ENCODE measurements at places on chromosomes 7 and 10.
A peak's percentile ranks its signal among the peaks of the same experiment; 100 is the strongest.

GRCh38 chr10:4436103-4436502, 389.9 kb upstream of the AKR1E2 start:
- DNase-seq, result no peak

DNA sequence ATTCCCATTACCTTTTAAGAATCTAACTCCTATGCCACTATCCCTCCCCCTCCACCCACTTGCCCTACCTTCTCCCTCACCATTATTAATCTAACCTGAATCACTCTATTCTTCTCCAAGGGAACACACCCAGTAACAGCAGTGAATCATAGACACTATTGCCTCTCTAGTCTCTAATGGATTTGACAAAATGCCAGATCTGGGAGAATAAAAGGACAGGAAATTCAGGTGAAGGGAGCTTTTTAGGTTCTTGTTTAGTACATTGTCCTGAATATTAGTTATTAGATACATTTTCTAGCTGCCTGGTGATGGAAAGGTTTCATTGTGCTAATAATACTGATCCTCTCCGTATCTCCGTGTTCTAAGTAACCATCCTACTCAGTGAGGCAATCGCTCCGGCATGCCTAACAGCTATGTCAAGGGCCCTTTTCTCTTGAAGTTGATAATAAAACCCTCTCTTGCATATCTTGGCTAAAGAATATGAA, 4.1 kb upstream of the SFR1 start:
- no peak for DNase-seq

GRCh38 chr7:100212631-100213286, 7.0 kb upstream of the PVRIG start:
- no peak for DNase-seq

DNA sequence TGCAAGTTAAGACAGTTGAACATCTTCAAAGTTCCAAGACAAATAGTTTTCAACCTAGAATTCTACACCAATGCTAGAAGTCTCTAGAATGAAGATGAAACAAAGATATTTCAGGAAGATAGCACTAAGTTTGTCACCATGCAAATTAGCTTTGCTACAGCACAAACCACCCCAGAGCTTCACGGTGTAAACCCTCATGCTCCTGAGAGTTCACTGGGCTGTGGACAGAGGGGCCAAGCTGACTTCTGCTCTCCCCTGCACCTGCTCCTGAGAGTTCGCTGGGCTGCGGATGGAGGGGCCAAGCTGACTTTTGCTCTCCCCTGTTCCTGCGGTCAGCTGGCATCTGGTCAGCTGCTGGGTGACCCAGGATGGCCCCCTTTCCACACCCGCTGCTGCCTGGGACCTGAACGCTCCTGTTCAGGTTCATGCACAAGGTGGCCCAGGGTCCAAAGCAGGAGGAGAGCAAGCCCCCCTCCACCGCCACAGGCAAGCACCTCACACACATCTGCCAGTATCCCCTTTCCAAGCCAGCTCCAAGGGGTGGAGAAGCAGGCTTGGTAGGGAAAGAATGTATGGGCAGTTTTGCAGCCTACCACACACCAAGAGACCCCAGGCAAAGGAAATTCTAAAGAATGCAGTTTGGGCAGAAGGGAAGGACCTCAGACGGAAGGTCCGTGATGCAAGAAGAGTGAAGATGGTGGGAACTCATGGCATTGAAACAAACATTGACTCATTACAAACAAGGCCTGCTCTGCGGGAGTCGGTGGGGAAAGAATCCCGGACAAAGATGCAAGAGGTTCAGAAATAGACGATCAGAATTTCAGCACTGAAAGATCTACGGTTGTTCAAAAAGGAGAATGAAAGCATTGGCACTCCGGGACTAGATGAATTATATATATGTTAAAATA, 137.8 kb upstream of the PPP2R2D start:
- no peak for DNase-seq

- peak; percentile 15 for DNase-seq
Measured at GRCh38 chr7:521221-522070, 1.8 kb upstream of the PDGFA start.

- DNase-seq, result no peak
Measured at GRCh38 chr10:120713573-120714205, 137.5 kb upstream of the WDR11 start.

DNA sequence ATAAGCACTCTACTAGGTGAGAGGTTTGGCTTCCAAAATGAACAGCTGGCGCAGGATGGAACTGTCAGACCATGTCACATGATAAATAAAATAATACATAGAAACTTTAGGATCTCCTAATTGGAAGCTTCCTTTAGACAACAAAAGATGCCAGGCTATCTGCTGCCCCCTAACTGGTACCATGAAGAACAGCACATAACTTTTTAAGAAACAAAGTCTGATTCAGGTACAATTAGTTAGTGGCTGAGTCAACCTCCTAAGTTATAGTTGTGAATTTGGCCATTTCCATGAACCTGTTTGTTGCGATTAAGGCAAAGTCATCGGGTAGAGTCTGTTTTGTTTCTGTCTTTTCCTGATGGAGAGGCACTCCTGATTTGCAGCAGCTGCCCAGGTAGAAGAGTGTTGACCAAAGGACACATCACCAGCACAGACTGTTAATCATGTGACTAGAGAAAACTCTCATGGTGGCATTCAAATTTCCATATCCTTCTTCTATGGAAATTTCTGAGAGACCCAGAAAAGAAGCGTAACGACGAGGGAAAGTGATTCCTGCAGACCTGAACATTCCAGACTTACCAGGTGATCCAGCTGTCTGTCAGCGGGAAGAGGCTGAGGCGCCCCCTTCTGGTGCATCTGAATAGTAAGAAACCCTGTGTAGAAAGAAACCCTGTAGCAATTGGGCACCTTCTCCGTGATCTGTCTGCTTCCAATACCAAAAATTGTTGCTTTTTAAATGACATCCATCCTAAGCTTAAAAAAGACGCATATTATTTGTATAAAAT, 8.6 kb upstream of the INHBA start:
- no peak for DNase-seq

GRCh38 chr7:51344406-51345138, 28.0 kb upstream of the COBL start:
- no peak for DNase-seq

DNA sequence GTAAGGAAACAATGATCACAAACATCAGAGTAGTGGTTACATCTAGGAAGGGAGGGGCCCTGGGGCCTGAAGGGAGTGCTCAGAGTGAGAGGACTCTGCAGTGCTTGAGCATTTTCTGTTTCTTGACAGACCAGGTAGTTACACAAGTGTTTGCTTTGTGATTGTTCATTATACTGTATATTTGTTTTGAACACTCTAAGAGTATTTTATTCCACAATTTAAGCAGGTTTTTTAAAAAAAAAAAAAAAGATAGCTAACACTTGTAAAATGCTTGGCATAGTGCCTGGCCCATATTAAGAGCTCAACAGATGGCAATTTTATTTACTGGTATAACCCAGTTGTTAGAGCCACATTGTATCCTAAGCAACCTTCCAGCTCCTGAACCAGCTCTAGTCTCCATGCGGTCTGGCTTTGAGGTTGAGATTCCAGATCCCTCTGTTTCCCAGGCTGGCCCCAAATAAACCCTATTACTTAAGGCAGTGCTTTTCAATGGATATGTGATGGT, 20.1 kb upstream of the ATXN7L1 start:
- DNase-seq, result no peak

DNA sequence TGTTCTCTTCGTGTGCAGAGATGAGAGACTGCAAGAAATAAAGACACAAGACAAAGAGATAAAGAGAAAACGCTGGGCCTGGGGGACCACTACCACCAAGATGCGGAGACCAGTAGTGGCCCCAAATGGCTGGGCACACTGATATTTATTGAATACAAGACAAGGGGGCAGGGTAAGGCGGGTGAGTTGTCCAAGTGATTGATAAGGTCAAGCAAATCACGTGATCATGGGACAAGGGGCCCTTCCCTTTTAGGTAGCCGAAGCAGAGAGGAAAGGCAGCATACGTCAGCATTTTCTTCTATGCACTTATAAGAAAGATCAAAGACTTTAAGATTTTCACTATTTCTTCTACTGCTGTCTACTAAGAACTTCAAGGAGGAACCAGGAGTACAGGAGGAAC, 762.1 kb downstream of the TNS3 start:
- DNase-seq, result no peak

DNA sequence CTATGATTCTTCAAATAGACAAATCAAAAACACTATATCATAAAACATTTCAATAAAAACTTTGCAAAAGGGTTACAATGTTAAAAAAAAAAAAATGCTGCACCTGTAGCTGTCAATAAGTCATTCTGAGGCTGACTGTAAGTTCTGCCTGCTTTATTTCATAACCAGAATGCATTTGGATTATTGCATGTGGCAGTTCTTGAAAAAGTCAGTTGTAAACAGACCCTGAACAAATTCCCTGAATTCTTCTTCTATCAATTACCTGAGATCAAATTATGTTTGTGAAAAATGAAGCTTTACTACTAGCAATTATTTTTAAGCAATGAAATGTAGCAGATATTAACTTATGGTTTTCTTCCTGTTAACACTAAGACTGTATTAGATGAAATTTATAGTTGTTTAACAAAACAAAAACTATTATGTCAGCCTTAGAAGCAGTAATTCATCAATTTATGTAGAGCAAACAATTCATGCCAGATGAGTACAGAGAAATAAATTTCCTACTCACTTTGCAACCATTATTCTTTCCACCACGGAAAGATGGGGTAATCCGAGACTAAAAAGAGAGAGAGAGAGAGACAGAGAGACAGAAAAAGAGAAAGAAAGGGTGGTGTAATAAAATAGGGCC, 107.8 kb downstream of the SFMBT2 start:
- no peak for DNase-seq

GRCh38 chr10:11605807-11606408, 5.5 kb downstream of the USP6NL start:
- DNase-seq, result no peak

DNA sequence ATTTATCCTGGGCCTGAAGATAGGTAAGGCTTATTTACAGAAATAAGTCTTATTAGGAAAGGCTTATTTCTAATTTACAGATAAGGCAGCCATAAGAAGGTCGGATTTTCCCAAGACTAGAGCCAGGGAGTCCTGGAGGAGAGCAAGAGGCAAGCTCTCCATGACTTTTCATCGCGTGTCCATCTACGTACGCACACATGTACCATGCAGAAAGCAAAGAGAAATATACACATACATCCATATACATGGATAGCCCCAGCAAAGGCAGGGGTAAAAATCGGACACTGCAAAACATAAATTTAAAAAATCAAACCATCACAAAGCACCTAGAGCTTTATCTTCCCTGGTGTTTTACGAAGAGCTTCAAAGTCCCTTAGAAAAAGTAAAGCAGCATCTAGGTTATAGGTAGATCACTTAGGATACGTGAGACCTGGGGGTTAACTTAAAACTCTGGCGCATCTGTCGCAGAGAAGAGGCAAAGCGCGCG, 25.8 kb upstream of the ZRANB1 start:
- no peak for DNase-seq

DNA sequence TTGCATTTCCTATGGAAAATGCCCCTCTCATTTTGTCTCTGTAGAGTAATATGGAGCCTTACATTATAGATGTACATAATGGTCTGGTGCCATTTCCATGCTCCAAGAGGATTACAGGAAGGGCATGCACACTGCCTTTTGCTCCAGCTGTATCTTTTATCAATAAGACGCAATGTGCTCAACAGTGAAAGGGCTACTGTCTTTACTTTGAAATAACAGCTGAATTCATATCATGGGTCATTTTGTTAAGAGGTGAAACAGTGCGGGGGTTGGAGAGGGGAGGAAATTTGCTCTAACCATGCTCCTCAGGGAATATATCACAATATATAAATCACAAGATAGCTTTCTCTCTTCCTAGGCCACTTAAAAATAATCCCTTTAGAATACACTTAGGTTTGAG, 77.7 kb downstream of the ICA1 start:
- no peak for DNase-seq

DNA sequence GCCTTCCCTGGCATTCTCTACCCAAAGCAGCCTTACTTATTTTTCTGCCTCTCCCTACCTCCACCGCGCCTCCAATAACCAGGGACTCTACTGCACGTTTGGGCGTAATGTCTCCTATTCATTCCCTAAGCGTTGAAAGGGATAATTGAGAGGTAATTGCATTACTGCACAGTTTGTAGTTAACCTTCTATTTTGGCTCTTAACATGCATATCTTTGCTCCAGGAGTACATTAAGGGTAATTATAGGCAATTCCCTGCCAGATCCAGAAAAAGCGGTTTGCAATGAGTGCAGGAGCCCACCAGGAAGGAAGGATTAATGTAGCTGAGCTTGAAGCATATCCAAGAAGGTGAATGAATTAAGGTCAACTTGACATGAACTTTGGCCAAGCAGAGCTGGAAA, 558.4 kb downstream of the TYW1 start:
- DNase-seq, result no peak

DNA sequence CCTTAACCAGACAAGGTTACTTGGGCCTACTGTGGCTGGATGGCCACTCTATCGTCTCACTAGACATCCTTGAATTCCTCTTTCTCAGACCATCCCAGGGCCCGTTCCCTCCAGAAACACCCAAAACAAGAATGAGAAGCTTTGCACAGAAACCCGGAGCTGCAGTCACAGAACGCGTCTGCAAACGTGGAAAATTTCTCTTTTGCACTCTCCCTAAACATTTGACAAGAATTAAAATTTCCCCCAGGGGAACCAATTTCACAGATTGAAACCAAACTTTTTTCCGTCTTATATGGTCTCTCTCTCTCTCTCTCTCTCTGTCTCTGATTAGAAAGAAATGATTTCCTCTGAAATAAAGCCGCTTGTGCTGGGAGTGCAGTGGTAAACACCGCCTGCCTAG, 120.7 kb downstream of the MKX start:
- DNase-seq, result no peak

DNA sequence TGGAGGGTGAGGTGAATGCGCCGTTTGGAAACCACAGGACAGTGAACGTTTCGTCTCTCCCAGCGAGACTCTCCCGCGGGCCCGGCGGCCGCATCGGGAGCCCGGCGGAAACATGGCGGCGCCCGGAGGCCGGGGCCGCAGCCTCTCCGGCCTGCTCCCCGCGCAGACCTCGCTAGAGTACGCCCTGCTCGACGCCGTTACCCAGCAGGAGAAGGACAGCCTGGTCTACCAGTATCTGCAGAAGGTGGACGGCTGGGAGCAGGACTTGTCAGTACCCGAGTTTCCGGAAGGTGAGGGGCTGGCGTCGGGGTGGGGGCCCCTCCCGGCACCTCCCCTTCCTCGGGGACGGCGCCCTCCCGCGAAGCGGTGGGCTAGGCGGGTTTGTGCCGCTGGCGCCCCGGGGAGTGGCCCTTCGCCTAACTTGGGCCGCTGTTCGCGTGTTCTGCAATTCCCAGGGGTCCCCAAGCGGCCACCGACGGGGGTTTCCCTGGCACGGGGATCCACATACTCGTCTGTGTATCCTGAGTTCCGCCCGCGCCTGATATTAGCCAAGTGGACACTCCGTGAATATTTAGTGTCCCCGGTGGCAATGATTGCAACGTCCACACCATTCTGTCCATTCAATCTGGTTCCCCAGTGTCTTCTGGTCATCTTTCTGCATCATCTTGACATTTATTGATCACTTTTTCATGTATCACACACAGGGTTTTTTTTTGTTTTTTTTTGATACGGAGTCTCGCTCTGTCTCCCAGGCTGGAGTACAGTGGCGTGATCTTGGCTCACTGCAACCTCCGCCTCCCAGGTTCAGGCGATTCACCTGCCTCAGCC, 514 bp downstream of the NHLRC2 start:
- no peak for DNase-seq

Measured in activated naive CD4-positive, alpha-beta T cell treated with Interleukin-2 at 50 U/mL for 16 hours (primary cell).